ENCODE measurements at places on chromosomes 4 and X.
A peak's percentile ranks its signal among the peaks of the same experiment; 100 is the strongest.

DNA sequence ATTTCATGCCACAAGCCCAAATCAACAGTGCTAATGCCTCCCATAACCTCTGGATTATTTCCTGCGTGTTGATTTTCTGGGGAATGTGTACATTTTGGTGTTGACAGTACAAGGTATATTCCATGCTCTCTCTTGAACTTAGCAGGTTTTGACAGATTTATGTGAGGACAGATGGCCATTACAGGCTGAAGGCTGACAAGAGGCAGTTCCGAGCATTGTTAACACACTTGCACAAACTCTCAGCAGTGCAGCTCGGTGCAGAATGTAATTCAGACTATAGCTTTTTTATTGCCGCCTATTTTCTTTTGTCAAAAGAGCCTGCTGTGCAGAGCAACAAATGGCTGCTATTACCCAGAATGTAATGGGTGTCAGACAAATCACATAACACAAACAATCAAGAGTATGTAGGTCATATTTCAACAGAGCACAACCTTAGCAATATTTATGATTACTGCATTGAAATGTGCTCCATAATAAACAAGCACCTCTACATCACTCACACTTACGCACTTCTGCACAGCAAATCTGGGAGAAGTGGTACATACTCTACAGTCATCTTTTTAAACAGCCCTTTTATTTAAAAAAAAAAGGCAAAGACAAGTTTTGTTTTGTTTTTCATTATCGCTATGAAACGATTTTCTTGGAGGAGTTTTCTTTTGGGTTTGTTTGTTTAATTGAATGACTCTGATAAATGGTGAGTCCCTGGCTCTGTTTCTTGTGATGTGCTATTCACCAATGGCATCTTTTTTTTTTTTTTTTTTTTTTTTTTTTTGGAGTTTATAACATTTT lies 71.6 kb downstream of the PPARGC1A start:
- DNase-seq: no peak

DNA sequence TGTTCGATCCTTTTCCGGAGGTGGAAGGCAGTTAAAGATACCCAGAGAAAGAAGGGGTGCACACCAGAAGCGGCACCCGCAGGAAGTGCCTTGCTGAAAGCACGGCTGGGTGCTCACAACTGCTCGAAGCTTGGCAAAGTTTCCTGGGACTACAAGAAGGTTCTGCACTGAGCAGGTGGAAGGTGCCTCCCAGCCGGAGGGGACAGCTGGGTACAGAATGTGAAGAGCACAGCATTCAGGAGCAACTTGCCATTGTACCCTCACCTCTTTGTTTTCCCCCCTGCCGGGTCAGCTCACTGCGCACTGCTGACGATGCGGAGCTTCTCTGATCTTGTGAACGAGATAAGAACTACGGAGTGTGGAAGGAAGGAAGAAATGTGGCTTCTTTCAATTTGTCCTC lies 289.2 kb downstream of the FBXW7 start:
- DNase-seq: no peak

- DNase-seq: no peak
These were observed 32.7 kb downstream of the ALPK1 start for GRCh38 chr4:112329672-112330375.

DNA sequence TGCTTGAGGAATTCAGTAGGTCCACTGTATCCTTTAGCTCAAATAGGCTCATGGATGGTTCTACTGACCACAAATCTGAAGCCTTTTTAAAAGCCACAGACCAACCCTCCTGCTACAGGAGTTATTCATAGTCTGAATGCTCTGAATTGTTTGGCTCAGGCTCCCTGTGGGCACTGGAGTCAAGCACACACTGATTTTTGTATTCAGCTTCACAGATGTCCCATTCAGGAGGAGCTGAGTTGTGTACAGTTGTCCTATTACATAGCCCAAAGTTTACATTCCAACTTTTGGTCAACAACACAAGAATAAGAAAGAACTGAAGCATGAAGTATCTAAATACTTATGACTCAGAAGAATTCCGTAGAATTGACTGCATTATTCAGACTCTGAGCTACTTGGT lies 243.9 kb downstream of the UNC5C start:
- DNase-seq: peak; percentile 35

- DNase-seq: no peak
These were observed 51.7 kb downstream of the ADGRG2 start for GRCh38 chrX:19070555-19070994.

Data from brain microvascular endothelial cell (primary cell).